AG10803 (cell line): ENCODE measurements at places on chromosomes 12 and 14.

DNA sequence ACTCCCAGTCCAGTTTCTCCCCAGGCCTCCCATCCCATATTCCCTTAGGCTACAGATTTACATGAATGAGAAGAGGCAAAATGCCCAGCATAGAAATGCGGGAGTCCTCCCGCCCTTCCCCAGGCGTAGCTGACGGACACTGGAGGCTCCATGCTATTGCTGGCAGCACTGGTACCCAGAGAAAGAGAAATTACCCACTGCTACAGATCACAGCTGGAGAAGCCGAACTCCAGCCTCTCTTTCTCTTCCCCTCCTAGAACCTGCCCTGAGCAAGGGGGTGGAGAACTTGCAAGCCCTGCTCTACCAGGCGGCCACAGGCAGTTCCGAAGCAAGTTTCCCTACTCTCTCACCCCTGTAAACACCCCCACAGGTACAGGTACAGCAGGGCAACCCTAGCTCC, 3.6 kb downstream of the LTBR start:
- DNase-seq, result no peak

GRCh38 chr14:22979748-22980392, 2.5 kb downstream of the AJUBA start:
- DNase-seq, result no peak

- DNase-seq, result no peak
Observed at GRCh38 chr14:104401785-104402184, 177.8 kb upstream of the C14orf180 start.

DNA sequence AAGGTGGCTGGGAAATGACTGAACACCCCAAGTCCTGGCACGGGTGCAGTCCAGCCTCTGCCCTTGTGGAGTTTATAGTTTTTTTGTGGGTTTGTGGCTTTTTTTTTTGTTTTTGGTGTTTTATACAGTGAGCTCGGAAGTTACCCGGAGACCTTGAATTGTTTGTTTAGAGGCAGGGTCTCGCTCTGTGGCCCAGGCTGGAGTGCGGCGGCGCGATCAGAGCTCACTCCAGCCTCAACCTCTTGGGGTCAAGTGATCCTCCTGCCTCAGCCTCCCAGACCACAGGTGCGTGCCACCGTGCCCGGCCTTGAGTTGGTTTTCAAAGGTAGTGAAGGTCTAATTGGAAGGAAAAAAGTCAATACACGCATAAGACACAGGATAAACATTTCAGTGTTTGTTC, 879 bp upstream of the ANHX start:
- no peak for DNase-seq

- DNase-seq, result peak; percentile 50
Observed at GRCh38 chr12:100827901-100828520, 33.4 kb downstream of the ANO4 start.

DNA sequence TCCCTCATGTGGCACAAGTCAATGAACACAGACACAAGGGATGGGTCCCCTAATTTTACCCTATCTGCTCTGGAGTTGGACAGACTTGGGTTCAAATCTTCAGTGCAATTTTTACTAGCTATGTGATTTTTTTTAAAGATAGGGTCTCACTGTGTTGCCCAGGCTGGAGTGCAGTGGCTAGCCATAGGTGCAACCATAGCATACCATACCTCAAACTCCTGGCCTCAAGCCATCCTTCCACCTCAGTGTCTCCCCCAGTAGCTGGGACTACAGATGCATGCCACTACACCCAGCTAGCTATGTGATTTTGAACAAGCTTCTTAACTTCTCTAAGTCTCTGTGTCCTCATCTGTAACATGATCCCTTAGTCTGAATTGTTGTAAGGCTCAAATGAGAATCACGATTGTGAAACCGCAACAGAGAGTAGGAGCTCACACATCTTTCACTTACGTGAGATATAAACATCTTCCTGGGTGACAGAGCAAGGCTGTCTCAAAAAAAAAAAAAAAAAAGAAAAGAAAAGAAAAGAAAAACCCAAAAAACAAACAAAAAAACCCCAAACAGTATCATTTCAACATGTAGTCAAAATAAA, 4.7 kb downstream of the CALCOCO1 start:
- DNase-seq, result no peak

DNA sequence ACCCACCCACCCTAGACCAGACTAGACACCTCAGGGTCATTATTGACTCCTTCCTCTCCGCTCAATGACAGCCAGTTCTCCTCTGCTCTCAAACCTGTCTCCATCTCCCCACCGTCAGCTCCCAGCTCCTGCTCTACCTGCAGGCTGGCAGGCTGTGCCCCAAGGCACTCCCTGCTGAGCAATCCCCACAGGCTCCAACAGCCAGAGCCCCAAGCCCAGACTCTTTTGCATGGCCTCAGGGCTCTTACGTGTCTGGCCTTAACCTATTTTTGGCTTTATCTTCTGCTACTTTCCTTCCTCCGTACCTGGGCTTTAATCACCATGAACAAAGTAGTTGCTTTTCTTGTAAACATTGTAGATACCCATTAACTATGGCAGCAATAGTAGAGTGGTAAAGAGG, 162.9 kb upstream of the PRMT8 start:
- DNase-seq, result no peak

- no peak for DNase-seq
Observed at GRCh38 chr12:14239935-14240872, 125.3 kb upstream of the ATF7IP start.

DNA sequence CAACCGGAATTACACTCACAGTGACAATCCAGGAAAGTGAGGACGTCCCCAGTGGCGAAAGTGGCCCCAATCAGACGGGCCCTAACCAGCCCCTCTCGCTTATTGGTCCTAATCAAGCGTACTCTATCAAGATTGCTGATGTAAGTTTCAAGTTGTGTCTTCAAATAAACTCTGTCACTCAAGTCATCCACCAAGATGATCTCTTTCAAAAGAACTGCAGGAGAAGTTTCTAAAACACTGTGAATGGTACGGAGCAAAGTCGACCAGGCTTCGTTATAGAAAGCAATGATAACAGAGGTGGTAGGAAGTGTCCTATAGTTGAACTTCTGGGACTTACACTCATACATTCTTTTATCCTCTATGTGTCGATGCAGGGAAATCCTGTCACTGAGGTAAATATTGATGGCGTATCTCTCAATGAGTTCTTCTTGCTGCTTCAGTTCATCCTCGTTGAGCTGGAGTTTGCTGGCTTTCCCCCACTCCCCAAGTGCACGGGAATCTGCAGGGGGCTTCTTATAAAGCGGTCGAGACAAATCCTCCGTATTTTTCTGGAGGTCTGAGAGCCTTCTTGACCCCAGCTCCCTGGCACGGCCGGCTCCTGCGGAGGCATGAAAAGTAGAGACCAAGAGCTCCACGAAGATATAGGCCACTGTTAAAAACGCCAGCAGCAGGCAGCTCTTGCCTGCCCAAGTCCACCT, 604 bp downstream of the GALNT4 start:
- no peak for DNase-seq

- no peak for DNase-seq
Observed at GRCh38 chr12:45831590-45831989, 102.1 kb downstream of the ARID2 start.

- DNase-seq, result peak; percentile 3
Observed at GRCh38 chr14:95885866-95886265, 9.2 kb downstream of the TUNAR start.

- no peak for DNase-seq
Observed at GRCh38 chr12:63496654-63497053, 171.6 kb downstream of the DPY19L2 start.

DNA sequence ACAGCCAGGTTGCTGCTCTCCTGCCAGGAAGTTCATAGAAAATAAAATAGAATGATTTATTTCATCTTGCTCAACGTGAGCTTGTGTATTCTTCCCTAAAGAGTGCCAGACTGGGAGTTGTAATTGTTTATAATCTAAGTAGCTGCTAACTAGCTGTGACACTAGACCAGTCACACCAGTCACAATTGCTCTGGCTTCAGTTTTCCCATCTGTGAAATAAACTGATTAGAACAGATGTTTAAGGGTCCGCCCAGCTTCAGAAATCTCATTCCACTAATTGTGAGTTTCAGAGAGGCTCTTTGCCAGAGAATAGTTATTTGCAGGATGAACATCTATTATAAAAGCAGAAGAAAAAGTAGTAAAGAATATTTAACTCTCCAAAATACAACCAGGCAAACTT, 55.6 kb upstream of the ZDHHC17 start:
- DNase-seq, result no peak

DNA sequence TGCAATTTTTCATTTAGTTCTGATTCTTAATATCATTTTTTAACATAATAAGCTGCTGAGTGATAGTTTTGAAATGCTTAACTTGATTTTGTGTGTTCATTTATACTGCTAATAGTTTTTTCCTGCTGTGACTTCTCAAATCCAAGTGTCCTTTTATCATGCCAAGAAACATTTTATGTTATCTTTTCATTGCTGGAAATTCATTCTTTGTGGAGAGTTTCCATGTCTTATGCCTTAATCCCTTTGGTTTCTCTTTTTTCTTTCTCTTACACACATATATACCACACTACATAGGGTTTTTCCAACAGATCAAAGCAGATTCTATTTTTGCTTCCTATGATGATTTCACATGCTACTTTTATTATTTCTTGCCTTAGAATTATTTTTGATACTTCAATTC, 981.1 kb downstream of the SLC6A15 start:
- no peak for DNase-seq

- no peak for DNase-seq
Observed at GRCh38 chr12:95443459-95443858, 30.5 kb upstream of the METAP2 start.

DNA sequence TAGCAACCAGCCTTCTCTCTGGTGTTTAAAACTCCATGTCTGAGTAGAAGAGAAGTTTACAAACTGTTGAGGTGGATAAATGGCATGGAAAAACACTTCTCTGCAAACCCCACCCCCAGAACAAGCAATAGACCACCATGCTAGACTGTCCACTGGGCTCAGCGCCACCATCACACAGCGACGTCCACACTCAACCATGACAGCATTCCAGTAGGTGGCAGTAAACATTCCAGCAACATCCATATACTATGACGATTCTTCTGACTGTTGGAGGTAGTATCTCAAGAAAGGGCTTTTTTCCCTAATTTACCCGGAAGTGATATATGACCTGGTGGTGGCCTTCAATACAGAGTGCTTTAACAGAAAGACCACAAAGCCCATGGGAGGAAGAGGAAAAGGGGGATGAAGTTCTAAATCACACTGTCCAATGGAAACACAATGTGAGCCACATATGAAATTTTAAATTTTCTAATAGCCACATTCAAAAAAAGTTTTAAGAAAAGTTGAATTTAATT, 152.2 kb downstream of the SLC15A4 start:
- DNase-seq, result no peak

GRCh38 chr12:68290126-68290525, 36.7 kb upstream of the IL22 start:
- no peak for DNase-seq

DNA sequence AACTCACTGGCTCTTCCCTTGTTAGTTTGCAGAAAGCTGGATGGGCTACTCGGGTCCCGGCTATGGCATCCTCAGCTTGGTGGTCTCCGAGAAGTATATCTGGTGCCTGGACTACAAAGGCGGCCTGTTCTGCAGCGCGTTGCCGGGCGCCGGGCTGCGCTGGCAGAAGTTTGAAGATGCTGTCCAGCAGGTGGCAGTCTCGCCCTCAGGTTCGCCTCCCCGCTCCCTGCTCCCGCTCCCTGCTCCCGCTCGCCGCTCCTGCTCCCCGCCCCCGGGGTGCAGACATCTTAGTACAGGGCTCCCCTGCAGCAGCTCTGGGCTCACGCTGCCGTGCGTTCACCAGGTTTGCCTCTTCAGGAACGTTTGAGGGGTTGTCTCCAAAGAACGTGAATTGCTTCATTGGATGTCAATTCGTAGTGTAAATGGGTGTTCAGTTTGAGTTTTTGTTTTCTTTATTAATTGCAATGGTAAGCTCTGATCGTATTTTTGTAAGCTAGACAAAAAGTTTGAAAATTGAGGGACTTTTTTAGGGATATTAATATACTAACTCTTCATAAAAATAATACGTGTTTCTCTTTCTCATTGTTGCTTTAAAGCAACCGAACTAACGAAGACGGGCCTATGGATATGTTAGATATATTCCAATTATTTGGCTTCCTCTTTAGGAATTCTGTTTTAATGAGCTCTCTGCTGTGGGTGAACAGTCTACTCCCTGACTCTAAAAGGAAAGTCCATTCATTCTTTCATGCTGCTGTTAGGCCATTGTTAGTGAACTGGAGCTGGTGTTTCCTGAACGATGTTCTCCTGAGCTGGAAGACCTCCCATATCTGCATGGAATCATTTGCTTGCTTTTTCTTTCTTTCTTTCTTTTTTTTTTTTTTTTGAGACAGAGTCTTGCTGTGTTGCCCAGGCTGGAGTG, 71.3 kb downstream of the ANKRD9 start:
- DNase-seq, result peak; percentile 75

DNA sequence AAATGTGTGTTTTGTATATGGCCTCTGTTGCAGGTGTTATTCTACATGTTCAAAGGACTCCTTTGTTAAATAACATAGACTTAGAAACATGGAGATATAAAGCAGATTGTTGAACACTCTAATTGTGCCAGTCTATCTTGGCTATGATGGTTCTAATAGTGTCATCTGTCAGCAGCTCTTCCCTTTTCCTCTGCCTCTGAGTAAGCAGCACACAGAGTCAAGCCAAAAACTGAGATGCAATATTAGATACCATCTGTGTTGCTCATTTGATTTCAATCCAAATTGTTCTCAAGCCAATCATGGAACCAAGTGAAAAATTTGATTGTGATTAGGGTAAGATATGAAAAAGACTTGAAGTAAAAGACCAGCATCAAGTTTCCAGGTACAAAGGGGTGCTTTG, 871.1 kb upstream of the MGAT4C start:
- peak; percentile 55 for DNase-seq

GRCh38 chr12:64256166-64256800, 34.2 kb upstream of the KICS2 start:
- peak; percentile 59 for DNase-seq

DNA sequence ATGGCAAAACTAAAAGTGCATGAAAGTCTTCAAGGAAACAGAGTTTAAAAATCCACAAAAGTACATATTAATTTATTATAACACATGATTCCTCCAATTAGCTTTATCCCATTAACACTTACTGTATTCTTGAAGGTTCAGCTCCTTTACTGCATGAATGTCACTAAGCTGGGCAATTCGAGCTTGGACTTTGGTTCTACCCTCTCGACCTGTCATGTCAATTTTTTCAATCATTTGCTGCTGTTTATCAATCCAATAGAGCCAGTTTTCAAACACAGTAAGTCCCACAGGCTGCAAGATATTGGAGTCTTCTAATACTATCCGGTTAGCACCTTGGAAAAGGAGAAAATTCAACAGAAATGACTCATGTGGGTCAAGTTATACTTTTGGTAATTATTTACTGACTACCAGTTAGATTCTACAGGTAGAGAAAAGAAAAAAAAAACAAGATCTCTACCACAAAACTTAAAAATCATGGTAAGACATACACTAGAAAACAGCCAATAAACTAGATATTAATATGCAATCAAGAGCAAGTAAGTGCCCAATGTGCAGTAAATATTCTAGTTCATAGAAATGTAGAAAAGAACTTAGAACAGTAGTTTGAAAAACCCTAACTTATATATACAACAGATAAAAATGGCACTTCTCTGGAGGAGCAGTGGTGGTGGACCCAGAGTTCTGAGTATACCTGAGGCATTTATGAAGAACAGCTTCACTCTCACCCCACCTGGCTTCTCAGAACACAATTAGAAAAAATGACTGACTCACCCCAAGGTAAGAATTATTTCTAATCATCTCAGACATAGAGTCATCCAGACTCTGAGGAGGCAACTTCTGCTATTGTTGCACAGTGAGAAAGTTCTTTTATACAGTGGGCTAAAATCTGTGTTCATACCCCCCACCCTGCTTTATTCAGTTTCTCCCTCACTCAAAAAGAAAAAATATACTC, 67.7 kb downstream of the BCL2L14 start:
- no peak for DNase-seq
